ENCODE measurements at places on chromosomes 4 and X. TPM values are rescaled to one million over a fixed set of nuclear protein-coding genes. Genes with fewer than 3 reads are reported as not detected.

Gene HAND2
- total RNA-seq, result 1.7 TPM

Gene KCND1
- total RNA-seq, result 1.7 TPM

Gene FAM53A
- total RNA-seq, result 1.0 TPM

Gene GC
- 37.5 TPM for total RNA-seq

Gene ZAR1
- not detected for total RNA-seq

Gene FAM47E
- total RNA-seq, result 3.6 TPM

Gene CHRNA9
- total RNA-seq, result not detected

Gene ALB
- total RNA-seq, result 618 TPM

Gene P2RY8
- 0.54 TPM for total RNA-seq

Gene DUX4
- not detected for total RNA-seq

Gene SGCB
- total RNA-seq, result 7.4 TPM

Gene IL2RG
- total RNA-seq, result 0.19 TPM

Gene RS1
- total RNA-seq, result not detected

Gene FAM156A
- 5.9 TPM for total RNA-seq

Gene ASB12
- total RNA-seq, result 0.21 TPM

Gene FNIP2
- total RNA-seq, result 15.6 TPM

Gene MGAT4D
- total RNA-seq, result not detected

Gene RAB40AL
- total RNA-seq, result 0.40 TPM

Gene CCSER1
- 12.7 TPM for total RNA-seq

Gene GYPE
- 0.16 TPM for total RNA-seq

Gene PCDH7
- 0.25 TPM for total RNA-seq

Gene PHEX
- not detected for total RNA-seq

Gene PIGA
- total RNA-seq, result 12.1 TPM

Gene GUCY1A1
- total RNA-seq, result 10.0 TPM

Gene UCP1
- total RNA-seq, result not detected

Gene TKTL2
- not detected for total RNA-seq

Gene CDX4
- not detected for total RNA-seq

Gene NRK
- 1.4 TPM for total RNA-seq

Gene ARHGAP4
- 4.7 TPM for total RNA-seq

Gene GK
- 3.0 TPM for total RNA-seq

Gene RIBC1
- 1.2 TPM for total RNA-seq

Gene RGN
- 20.0 TPM for total RNA-seq

Gene DUSP21
- not detected for total RNA-seq

Gene WWC2
- total RNA-seq, result 27.5 TPM

Gene CT45A1
- total RNA-seq, result not detected

Measured in pancreas (tissue), 10 donors.